ENCODE measurements at places on chromosomes 7 and 10.

DNA sequence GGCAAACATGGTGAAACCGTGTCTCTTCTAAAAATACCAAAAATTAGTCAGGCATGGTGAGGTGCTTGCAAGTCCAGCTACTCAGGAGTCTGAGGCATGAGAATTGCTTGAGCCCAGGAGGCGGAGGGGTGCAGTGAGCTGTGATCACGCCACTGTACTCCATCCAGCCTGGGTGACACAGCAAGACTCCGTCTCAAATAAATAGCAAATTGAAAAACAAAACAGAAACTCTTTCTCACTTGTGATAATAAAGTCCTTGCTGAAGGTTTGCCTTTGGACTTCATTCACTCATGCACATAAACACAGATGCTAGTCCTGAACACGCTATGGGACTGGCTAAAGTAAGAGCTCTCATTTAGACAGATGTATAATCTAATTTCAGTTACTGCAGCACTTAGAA is 37.6 kb downstream of the ANK3 start:
- DNase-seq, result no peak

- no peak for DNase-seq
Observed at GRCh38 chr7:88545663-88546062, 213.8 kb upstream of the ZNF804B start.

GRCh38 chr10:112120491-112120890 is 63.1 kb downstream of the GPAM start:
- no peak for DNase-seq

GRCh38 chr7:104530251-104530650 is 201.8 kb downstream of the LHFPL3 start:
- no peak for DNase-seq

GRCh38 chr10:88372051-88372715 is 210.9 kb downstream of the RNLS start:
- DNase-seq, result no peak

- no peak for DNase-seq
Observed at GRCh38 chr10:127534074-127534473, 15.0 kb upstream of the NPS start.

DNA sequence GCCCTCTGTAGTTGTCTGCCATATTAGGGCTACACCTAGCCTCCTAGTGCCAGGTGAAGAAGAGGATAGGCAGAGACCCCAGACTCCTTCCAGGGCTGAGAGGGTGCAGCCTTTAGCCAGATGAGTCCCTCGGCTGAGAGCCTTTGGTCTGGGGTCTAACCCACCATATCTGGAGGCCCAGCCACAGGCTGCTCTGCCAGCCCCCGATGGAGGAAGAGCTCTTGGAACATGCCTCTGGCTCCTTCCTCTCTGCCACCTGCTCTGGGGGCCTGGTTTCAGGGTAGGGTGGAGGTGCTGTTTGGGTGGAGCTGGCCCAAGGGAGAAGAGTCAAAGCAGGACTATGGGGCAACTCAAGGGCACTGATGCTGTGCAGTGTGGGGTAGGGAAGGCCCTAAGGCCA is 1.4 kb downstream of the LRRC18 start:
- no peak for DNase-seq

DNA sequence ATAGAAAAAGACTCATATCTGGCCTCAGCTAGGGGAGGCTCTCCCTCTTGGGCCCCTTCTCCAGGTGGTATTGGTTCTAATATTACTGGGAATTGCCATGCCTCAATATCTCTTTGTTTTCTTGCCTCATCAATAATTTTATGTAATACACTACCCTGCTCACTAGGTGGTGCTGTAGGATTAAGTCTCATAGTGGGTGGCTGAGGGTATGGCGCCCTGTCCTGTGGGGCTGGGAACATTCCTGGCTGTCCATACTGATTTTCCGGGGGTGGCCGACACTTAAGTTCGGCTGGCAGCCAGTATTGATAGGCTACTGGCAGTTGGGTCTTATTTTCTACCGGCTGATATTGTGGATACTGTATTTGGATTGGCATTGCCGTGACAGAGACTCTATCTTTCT is 9.0 kb upstream of the TAS2R3 start:
- DNase-seq, result no peak

- no peak for DNase-seq
Observed at GRCh38 chr7:26329520-26330255, 38.0 kb downstream of the SNX10 start.

- no peak for DNase-seq
Observed at GRCh38 chr10:71649631-71650030, 69.9 kb downstream of the C10orf105 start.

DNA sequence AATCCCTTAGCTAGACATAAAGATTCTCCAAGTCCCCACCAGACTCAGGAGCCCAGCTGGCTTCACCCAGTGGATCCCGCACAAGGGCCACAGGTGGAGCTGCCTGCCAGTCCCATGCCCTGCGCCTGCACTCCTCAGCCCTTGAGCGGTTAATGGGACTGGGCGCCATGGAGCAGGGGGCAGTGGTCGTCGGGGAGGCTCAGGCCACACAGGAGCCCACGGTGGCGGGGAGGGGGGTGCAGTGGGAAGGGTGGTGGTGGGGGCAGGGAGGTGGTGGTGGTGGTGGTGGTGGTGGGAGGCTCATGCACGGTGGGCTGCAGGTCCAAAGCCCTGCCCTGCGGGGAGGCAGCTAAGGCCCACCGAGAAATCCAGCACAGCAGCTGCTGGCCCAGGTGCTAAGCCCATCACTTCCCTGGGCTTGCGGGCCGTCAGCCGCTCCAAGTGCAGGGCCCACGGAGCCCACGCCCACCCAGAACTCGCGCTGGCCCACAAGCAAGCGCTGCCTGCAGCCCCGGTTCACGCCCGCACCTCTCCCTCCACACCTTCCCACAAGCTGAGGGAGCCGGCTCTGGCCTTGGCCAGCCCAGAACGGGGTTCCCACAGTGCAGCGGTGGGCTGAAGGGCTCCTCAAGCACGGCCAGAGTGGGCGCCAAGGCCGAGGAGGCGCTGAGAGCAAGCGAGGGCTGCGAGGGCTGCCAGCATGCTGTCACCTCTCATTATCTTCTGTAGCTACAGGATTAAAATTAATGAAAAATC is 732.5 kb upstream of the POM121L12 start:
- no peak for DNase-seq

GRCh38 chr10:132685101-132685891 is 100.7 kb downstream of the NKX6-2 start:
- no peak for DNase-seq

DNA sequence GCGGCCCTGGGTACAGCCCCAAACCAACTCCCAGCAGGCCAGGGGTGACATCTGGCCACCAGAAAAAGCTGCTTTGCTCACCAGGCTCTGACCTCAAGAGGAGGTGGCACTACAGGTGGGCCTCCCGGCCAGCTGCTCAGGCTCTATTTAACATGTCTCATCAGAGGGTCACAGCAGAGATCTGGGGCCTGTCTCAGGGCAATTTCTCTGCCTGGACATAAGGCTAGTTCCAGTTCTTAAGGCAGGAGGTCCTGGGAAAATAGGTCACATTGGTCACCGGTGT is 88.6 kb downstream of the GFRA1 start:
- no peak for DNase-seq

DNA sequence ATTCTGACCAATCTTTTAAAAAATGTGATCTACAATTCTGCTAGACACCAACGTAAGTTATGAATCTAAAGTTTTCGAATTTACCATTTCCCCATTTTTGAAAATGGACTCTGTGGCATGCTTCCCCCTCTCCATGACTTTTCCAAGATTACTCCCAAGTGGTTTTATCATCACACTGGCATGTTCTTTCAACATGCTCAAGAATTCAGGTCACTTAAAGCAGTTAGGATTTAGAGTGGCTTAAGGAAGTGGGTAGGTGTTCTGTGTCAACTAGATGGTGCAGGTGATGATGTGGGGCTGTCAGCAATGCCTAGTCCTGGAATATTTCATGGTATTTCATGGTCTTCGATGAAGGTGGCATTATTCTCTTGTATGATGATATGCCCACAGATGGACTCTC is 164.0 kb upstream of the ASAH2 start:
- no peak for DNase-seq

GRCh38 chr7:123972831-123973230 is 47.8 kb downstream of the SPAM1 start:
- DNase-seq, result no peak

DNA sequence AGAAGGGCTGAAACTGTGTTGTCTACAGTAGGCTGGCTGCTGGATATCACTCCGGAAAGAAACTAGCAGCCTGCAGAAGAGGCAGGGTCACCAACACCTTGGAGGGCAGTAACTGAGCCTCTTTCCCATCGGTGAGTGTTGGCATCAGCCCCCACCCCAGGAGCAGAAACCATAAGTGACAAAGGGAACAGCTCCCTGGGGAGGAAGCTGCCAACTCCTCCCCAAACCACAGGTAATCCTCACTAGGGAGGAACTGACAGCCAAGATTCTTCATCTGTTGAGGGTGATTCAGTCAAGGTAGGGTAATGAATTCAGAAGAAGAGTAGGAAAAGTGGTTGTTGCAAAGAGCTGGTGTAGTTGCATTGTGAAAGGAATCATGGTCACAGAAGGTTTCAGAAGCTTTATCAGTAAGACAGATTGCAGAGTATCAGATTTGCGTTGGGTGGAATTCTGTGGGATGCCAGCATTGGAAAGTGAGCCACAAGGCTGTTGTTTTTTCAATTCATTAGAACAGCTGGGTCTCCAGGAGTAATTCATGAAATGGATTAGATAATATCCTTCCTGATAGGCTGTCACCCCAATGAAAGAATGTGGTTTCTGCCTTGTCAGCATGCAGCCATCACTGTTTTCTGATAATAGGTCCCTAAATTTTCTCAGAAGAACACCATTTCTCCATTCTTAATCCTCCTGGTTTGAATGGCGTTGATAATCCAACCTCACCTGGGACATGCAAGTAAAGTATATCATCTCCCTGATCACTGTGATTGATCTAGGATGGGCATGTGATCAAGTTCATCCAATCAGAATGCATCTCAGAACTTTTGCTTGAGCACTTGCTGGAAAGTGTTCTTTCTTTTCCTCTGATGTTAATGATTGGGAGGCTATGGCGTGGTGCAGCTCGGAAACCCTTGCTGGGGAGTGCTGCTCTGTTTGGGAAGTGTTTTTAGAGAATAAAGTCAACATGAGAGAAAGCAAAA is 75.0 kb upstream of the CTBP2 start:
- no peak for DNase-seq

DNA sequence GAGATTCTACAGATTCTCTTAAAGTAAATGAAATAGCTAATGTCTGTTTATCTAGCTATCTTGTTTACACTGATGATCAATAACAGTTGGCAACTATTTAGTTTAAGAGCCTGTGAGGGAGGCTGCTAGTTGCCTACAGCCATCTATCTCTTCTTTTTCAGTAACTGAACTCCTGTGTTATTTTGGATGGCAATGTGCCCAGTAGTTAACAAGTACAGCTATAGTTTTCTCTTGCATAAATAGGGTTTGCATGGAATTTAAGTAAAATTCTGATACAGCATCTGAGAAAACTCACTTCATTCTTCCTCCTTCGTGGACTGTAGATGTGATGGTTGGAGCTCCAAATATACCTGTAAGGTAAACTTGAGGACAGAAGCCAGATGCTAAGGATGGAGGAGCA is 219.5 kb upstream of the POT1 start:
- DNase-seq, result no peak

DNA sequence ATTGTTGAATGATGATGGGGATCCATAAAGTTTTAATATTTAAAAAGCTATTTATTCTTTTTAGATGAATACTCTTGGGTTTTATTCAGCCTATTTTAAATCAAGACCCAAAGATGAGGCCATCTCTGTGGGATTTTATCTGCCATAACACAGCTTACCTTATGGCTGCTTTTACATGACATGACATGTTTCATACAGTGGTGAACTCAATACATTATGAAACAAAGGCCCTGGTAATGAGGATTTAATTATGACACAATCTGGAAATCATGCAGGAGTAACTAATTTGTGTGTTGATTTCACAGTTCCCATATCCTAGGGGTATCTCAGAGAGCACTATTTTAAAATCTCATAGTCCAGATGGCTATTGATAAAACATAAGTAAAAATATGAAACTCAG is 661.8 kb upstream of the FZD8 start:
- no peak for DNase-seq

DNA sequence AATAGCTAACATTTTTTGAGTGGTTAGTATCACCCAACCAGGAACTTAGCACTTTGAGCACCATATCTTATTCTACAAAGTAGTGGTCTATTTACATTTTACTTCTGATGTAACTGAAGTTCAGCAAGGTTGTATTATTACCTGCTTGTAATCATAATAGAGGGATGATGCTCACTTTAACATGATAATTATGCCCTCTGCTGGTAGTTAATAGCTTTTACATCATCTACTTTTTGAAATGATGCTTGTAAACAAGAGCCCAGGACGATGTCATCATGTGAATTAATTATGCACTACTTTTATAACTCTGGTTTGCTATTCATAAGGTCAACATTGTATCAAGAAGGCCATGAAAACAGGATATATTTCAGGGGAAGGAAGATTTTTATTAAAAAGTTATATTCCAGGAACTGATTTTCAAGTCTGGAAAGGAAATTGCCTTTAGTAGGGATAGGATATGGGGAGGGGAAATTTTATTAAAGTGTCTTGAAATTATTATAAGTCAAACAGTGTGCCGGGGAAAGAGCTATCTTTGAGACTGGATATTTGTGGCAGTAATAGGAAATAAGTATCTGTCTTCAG is 80.3 kb upstream of the SCIN start:
- DNase-seq, result no peak

- no peak for DNase-seq
Observed at GRCh38 chr10:96919785-96920430, 87.8 kb downstream of the LCOR start.

DNA sequence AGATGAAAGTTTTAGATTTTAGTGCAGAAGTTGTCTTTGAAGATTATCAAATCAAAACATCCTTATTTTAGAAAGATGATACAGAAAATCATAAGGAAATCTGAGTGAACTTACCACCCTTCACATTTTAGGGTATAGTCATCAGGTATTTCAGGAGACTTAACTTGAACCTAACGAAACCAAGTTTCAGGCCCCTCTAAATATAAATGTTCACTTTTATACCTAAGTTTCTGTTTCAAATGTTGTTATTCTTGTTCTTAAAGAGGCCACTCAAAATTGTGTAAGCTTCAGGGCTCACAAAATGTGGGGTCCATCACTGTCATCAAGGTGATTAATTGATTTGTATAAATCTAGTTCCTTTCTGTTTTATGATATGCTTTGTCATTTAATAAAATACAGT is 216.2 kb downstream of the KIAA1217 start:
- DNase-seq, result no peak

DNA sequence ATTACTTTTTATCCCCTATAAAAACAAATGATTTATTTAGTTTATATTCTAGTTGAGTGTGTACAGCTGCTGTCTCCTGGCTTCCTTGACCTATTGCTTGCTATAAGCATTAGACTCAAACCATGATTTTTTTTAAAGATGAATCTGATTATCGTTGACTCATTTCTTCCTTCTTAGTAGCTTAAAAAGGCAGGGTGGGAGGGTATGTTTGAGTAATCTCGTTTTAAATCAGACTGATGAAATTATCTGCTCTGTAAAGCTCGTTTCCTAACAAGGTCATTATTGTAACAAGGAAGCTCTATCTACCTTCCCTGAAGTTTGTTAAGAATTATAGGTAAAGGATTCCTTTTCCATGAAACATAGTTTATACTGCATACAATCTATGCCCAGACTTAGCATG is 276.3 kb upstream of the KCND2 start:
- DNase-seq, result no peak

- DNase-seq, result no peak
Observed at GRCh38 chr10:34599026-34599795, 215.9 kb downstream of the PARD3 start.
